ENCODE measurements at places on chromosomes 11 and 22.

- H3K4me1 ChIP-seq, result peaks cover 7% of the 10 kb centered on the region
- no peaks in the 10 kb centered on the region for H3K27me3 ChIP-seq
- H3K27ac ChIP-seq, result no peak overlapping the region
- no peaks in the 10 kb centered on the region for H3K36me3 ChIP-seq
- H3K4me3 ChIP-seq, result no peak overlapping the region
Observed at GRCh38 chr11:116397602-116398084, 375.1 kb downstream of the BUD13 start.

DNA sequence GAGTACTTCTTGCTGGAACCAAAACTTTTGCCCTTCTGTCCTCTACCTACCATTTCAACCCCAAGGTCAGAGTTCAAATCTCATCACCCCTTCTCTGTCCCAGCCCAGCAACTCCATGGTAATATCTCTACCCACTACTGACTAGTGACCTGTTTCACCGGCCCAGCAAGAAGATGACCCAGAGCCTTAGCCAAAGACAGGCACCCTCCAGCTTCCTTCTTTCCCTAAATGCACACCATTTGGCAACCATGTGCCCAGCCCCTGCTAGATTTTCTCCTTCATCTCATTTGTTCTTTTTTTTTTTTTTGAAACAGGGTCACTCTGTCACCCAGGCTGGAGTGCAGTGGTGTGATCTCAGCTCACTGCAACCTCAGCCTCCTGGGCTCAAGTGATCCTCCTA, 14.9 kb downstream of the ARAP1 start:
- DNase-seq, result no peak
- H3K4me3 ChIP-seq, result no peak overlapping the region
- peaks cover 37% of the 10 kb centered on the region for H3K4me1 ChIP-seq
- no peak overlapping the region for H3K27ac ChIP-seq

- H3K27ac ChIP-seq, result no peak overlapping the region
- no peak overlapping the region for H3K4me3 ChIP-seq
- no peaks in the 10 kb centered on the region for H3K27me3 ChIP-seq
- H3K36me3 ChIP-seq, result no peaks in the 10 kb centered on the region
- DNase-seq, result no peak
- no peaks in the 10 kb centered on the region for H3K4me1 ChIP-seq
Observed at GRCh38 chr11:98834776-98835175, 186.0 kb upstream of the CNTN5 start.

DNA sequence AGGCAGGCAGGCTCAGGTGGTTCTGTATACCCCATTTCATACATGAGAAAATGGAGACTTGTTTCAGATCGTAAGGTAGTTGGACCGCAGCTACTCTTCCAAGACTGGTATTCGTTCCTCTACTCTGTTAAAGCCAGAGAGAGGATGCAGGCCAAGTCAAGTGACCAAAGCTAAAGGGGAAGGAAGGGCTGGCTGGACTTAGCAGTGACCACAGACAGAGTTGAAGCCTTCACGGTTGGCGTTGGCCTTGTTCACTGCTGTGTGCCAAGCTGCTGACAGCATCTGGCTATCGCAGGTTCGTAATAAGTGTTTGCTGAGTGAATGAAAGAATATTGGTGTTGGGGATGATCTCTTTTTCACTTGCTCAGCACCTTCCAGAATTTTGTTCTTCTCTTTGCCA, 64.2 kb downstream of the PTPRJ start:
- no peaks in the 10 kb centered on the region for H3K4me1 ChIP-seq
- H3K36me3 ChIP-seq, result no peaks in the 10 kb centered on the region
- H3K27ac ChIP-seq, result peak overlapping the region; percentile 30
- peak; percentile 29 for DNase-seq

GRCh38 chr11:131689049-131689925, 318.9 kb downstream of the NTM start:
- H3K27ac ChIP-seq, result no peak overlapping the region
- H3K4me3 ChIP-seq, result no peak overlapping the region
- peaks cover 13% of the 10 kb centered on the region for H3K4me1 ChIP-seq
- no peaks in the 10 kb centered on the region for H3K27me3 ChIP-seq
- DNase-seq, result no peak

- no peak for DNase-seq
- H3K27ac ChIP-seq, result no peak overlapping the region
- no peaks in the 10 kb centered on the region for H3K27me3 ChIP-seq
Observed at GRCh38 chr22:30408388-30409102, 11.7 kb downstream of the SEC14L2 start.

GRCh38 chr11:72373163-72373562, 61.2 kb downstream of the CLPB start:
- no peaks in the 10 kb centered on the region for H3K27me3 ChIP-seq
- no peak for DNase-seq
- no peak overlapping the region for H3K4me3 ChIP-seq
- H3K4me1 ChIP-seq, result no peaks in the 10 kb centered on the region
- H3K27ac ChIP-seq, result no peak overlapping the region
- H3K36me3 ChIP-seq, result peaks cover 10% of the 10 kb centered on the region

DNA sequence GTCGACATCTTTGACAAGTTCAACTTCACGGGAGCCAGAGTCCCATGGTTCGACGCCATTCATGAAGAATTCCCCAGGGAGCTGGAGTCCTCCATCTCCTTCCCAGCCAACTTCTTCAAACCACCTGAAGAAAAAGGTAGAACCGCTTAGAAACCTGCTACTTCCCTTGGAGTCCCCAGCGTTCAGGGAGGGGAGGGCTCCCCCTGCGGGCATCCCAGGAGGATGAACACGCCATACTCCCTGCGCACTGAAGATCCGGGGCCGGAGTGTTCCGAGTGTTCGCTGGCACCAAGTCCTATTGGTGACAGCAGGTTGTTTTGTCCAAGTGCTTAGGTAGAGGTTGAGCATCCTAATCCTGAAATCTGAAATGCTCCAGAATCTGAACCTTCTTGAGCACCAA, 51.7 kb upstream of the PRODH start:
- no peaks in the 10 kb centered on the region for H3K27me3 ChIP-seq
- H3K27ac ChIP-seq, result no peak overlapping the region
- H3K4me1 ChIP-seq, result no peaks in the 10 kb centered on the region

GRCh38 chr22:37179622-37180420, 8.2 kb downstream of the C1QTNF6 start:
- no peak overlapping the region for H3K4me3 ChIP-seq
- H3K27me3 ChIP-seq, result no peaks in the 10 kb centered on the region
- H3K27ac ChIP-seq, result no peak overlapping the region

- no peak for DNase-seq
- no peak overlapping the region for H3K27ac ChIP-seq
- H3K4me3 ChIP-seq, result no peak overlapping the region
- no peaks in the 10 kb centered on the region for H3K36me3 ChIP-seq
- no peaks in the 10 kb centered on the region for H3K27me3 ChIP-seq
Observed at GRCh38 chr11:68872216-68873003, 30.7 kb upstream of the CPT1A start.
